GM06990 (cell line): ENCODE measurements at places on chromosomes 5 and 9.

GRCh38 chr9:103819936-103820335 is 274.2 kb upstream of the SMC2 start:
- DNase-seq: no peak

GRCh38 chr9:3856592-3856991 is 330.8 kb upstream of the RFX3 start:
- DNase-seq: no peak

DNA sequence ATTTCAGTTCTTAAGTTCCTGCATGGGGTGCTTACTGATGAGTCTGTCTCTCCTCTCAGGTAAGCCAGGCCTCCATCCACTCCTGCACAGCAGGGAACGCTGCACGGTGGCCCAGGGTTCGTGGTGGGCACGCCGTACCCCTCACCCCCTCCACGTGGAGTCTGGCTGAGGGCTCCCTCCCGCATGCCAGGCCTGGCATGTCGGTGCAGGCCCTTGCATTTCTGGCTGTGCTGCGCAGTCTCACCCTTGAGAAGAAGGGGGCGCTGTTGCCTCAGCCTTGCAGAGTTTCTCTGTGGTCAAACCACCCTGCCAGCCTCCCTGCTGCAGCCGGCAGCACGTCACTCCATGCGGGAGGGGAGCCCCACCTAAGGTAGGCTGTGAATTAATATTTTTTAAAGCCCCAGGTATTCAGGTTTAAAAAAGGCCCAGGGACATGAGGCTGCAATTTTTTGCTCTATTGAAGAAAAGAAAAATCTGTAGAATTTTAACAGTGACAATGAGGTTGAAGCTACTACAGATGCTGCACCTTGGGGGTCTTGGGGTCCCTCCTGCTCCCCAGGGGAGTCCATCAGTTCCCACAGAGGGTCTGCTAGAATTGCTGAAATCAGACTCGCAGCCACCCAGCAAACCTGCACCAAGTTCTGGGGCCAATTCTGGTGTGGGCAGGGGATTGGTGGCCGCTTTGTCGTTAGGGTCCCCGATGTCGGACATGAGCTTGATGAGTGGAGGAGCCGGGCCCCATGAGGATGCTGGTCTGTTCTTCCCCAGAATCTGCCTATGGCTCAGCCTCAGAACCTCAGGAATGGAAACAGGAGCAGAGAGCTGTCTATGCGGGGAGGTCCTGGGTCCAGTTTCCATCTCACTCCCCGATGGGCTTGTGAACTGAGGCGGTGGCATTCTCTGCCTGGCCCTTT is 52.6 kb downstream of the TENT4A start:
- peak; percentile 49 for DNase-seq

- DNase-seq: no peak
Observed at GRCh38 chr9:72354704-72355103, 10.3 kb downstream of the ZFAND5 start.

DNA sequence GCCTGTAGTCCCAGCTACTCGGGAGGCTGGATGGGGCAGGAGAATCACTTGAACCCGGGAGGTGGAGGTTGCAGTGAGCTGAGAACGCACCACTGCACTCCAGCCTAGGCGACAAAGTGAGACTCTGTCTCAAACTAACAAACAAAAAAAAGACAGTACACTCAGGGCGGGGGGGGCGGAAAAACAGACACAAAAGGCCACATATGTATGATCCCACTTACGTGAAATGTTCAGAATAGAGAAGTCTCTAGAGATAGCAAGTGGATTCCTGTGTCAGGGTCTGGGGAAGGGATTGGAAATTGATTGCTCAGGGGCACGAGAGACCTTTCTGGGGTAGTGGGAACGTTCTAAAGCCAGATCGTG is 9.0 kb upstream of the LCN1 start:
- DNase-seq: no peak

- no peak for DNase-seq
Observed at GRCh38 chr5:126640866-126641265, 40.1 kb downstream of the PHAX start.

GRCh38 chr9:35112257-35113020 is 3.2 kb downstream of the ATOSB start:
- no peak for DNase-seq

GRCh38 chr9:29068461-29068860 is 1495.2 kb upstream of the C9orf72 start:
- no peak for DNase-seq

GRCh38 chr5:171451421-171451820 is 32.0 kb downstream of the FGF18 start:
- DNase-seq: no peak

DNA sequence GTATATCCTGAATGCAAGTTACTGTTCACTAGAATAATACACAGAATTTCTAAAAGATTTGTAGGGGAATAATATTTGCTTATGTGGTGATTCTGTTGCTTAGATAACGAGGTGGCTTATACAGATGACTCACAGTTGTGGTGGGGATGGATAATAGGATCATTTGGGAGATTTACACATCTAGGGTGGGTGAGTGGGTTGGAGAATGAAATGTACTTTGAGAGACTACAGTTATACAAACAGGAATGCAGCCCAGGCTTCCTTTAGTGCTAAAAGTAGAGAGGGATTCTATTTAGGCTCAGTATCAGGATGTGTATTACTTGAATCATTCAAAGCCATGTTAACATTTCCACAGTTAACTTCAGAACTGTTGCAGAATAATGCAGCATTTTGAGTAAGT is 1.8 kb downstream of the CTXN3 start:
- no peak for DNase-seq
